ENCODE measurements at places on chromosomes 6 and 20.
A peak's percentile ranks its signal among the peaks of the same experiment; 100 is the strongest.

DNA sequence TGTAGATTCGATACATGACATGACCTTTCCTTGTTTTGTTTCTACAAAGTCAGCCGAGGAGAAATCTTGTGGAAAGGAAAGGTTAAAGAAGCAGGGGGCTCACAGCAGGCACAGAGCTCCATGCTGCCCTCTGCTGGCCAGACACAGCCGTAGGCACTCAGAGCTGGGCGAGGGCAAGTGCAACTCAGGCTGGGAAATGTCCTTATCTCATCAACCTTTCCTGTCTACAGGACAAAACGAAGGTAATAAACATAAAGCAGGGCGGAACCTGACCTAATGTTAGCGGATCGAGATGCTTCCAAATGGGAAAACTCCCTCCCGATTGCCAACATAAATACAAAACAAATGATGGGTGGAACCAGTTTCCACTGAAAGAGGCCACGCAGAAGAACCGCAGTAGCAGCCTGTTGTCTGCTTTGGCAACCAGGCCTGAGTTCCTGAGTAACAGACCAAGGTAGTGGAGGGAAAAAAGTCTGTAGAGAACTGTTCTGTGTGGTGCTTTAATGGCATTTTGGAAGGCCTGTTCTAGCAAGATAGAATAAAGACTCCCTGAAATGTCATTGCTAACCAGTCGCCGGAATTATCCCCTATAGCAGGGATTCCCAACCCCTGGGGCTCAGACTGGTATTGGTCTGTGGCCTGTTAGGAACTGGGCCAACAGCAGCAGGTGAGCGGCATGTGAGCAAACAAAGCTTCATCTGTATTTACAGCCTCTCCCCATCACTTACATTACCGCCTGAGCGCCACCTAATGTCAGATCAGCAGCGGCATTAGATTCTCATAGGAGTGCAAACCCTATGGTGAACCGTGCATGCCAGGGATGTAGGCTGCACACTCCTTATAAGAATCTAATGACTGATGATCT, 85.2 kb downstream of the MBOAT1 start:
- DNase-seq = peak; percentile 28

GRCh38 chr6:74018825-74019224, 322.8 kb downstream of the CD109 start:
- no peak for DNase-seq

DNA sequence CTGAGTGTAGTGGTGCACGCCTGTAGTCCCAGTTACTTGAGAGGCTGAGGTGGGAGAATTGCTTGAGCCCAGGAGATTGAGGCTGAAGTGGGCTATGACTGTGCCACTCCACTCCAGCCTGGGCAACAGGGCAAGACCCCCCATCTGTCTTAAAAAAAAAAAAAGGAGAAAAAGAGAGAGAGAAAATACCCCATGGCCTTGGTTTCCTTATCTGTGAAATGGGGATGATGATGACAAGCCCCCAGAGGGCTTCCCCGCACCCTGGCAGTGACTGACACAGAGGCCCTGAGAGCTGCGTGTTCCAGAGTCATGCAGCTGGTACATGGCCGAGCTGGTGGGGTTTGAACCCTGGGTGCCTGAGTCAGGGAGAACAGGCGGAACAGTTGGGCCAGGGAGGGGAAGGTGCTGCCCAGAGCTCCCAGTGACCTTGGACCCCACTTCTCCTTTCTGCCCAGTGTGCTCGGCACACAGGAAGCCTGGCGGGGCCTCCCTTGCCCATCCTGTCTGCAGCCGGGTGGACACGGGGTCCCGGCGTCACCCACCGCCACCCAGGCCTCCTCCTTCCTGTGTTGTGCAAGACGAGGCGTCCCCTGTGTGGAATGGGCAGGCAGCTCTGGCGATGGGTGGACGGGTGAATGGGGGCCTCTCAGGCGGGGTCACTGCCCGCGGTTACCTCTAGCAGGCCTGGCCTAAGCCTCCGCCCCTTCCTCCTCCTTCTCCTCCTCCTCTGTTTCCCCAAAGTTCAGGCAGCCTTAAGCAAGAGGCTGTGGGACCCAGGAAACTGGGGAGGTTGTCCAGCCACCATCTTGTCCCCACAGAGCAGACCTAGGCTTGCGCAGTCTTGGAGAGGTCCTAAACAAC, 84.2 kb downstream of the CEBPB start:
- DNase-seq = no peak

DNA sequence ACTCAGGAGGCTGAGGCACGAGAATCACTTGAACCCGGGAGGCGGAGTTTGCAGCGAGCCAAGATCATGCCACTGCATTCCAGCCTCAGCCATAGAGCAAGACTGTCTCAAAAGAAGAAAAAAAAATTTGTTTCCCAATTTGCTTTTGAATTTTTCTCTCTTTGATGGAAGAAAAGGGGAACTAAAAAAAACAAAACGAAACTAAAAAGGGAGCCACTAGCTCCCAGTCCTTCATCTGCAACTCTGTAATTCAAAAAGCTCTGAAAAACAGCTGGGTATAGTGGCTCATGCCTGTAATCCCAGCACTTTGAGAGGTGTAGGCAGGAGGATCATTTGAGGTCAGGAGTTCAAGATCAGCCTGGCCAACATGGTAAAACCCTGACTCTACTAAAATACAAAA, 9.5 kb downstream of the OVOL2 start:
- no peak for DNase-seq

DNA sequence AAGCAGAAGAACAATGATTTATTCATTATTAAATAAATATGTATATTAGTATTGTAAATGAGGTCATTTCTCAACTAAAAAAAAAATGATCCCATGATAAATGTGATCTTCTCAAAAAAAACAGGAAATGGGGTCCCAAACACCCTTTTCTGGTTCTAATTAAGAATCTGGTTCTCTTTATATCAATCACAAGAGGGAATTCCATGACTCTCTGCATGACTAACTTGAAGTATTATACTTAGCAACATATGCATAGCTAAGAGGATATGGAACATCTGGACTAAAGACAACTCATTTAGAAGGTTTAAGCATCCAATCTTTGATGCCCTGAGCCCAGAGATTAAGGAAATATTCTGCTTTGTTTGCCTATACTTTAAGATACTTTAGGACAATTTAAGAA, 89.7 kb upstream of the EMILIN3 start:
- no peak for DNase-seq

Measured in activated effector memory CD4-positive, alpha-beta T cell treated with Interleukin-2 at 50 U/mL for 16 hours (primary cell).